Activated CD4-positive, alpha-beta T cell treated with anti-CD3 and anti-CD28 coated beads, Interleukin-2, amount 50 U/mL, for 24 hours (primary cell): ENCODE measurements at places on chromosomes 5 and 9.

- no peak for DNase-seq
These were observed 37.9 kb upstream of the NR4A3 start for GRCh38 chr9:99783799-99784198.

DNA sequence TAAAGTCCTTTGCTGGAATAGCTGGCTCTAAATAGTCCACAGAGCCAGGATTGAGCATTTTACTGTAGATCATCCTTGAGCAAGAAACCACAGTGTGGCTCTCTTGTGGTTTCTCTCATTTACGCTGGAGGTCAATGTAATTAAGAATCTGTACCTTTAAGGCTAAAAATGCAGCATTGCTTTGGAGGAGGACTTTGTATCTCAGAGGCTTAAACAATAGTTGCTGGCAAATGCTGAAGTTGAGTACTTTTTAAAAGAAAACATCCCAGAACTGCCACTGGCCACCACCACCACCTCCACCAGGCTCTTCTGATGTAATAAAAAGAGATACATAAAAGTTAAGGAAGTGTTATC, 177.3 kb upstream of the ADAMTSL1 start:
- no peak for DNase-seq

GRCh38 chr5:5418764-5419163, 3.7 kb upstream of the ICE1 start:
- no peak for DNase-seq

GRCh38 chr5:108818613-108819272, 71.0 kb downstream of the FER start:
- no peak for DNase-seq

GRCh38 chr5:14186059-14186830, 43.1 kb downstream of the TRIO start:
- no peak for DNase-seq

DNA sequence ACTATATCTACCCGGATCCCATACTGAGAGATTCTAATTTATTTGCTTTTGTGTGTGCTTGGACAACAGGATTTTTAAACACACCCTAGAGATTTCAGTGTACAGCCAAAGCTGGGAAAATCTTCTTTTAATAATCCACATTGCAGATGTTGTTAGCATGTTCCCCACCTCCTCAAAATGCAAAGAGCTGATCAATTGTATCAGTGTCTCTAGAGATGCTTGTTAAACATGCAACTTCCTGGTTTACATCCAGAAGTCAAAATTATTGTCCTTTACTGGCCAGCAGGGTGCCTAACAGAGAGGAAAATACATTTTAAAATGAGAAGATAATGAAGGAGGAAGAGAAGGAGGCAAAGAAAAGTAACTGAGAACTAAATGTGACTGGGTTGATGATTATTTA, 793.3 kb downstream of the SEMA5A start:
- no peak for DNase-seq

DNA sequence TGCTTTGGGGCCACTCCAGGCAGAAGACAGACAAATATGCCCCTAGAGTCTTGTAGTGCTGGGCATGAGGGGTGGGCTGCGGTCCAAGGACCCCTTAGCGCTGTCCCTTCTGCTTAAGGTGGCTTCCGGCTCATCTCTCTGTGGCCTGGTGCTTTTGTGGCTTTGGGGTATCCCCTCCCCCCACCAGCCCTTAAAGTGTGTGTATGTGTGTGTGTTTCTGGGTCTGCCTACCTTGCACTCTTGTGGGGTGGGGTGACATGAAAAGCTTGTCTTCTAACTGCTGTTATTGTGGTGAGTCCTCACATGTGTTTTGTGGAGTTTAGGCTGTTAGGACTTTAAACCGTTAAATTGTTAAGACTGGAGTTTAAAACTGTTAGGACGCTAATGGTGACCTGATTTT, 23.6 kb downstream of the MARCHF6 start:
- no peak for DNase-seq

DNA sequence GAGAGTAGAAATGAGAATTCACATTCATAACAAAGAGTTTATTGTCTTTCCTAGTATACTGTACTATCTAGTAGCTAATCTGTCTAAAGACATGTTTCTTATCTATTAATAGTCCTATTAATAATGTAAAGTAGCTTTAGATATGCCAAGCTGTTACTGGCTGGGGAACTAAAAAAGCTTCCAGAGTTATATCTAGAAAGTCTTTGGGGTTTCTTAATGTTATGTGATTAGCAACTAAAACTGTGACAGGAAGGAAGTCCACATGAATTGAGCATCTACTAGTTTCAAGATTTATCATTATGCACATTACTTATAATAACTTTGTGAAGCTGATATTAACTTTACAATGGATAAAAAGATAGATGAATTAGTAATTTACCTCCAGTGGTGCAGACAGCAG, 122.7 kb upstream of the CDKN2B start:
- DNase-seq: no peak
